ENCODE measurements at places on chromosomes 1 and 21.

- no peak for DNase-seq
Measured at GRCh38 chr1:12326986-12327385, 97.2 kb downstream of the VPS13D start.

DNA sequence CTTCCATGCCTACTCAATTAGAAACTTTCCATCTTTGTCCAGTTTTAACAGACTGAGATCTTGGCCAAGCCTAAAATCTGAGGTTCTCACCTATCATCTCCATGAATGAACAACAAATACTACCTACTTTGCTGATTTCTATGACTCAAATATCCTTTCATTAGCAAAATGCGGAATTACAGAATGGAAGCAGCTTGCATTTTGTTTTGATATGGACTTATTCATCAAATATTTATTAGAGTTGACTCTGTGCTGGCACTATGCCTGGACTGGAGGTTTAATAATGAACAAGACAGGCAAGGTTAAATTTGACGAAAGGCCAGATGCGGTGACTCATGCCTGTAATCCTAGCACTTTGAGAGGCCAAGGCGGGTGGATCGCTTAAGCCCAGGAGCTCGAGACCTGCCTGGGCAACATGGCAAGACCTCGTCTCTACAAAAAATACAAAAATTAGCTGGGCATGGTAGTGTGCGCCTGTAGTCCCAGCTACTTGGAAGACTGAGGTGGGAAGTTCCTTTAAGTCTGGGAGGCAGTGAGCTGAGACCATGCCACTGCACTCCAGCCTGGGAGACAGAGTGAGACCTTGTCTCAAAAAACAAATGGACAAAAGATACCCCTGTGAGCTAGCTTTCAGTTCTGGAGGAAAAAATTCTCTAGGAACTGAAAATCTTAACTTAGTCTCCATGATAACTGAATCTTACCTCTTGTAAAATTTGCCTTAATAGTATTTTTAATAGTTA, 29.4 kb upstream of the SOD1 start:
- no peak for DNase-seq

- DNase-seq = no peak
Measured at GRCh38 chr1:66439031-66439740, 94.8 kb upstream of the SGIP1 start.

GRCh38 chr1:222023025-222023424, 281.1 kb upstream of the DUSP10 start:
- DNase-seq = no peak
